ENCODE measurements at places on chromosomes 13 and 19.

DNA sequence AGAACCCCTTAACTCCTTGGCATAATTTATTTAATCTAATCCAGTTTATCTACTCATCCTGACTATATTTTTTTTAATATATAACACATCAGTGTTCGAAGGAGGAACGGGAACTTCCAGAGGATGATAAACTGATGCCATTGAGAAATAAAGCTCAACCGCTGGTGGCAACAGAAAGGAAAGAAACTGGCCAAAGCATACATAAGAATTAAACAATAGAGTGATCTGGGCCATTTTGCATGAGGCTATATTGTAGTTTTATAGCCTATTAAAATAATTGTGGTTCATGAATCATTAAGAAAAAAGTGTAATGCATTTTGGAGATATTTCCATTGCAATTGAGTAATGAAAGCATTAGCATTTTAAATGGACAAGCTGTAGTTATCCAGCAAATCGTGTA, 94.2 kb downstream of the FRY start:
- DNase-seq = no peak

DNA sequence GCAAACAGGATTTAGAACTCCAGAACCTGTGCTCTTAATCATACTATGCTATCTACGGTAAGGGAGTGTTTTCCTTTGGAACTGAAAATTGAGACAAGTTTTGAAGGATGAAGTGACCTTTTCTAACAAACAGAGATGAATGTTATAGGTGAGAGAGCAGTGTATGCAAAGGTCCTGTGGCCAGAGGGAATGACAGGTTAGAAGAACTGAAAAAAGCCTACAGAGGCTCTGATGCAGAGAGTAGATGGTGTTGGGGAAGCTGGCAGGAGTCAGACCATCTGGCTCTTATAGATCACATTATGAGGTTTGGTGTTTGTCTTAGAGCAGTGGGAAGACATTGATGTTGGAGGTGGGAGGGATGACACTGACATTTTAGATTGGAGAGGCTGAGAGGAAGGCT, 2.0 kb downstream of the PCCA start:
- no peak for DNase-seq

DNA sequence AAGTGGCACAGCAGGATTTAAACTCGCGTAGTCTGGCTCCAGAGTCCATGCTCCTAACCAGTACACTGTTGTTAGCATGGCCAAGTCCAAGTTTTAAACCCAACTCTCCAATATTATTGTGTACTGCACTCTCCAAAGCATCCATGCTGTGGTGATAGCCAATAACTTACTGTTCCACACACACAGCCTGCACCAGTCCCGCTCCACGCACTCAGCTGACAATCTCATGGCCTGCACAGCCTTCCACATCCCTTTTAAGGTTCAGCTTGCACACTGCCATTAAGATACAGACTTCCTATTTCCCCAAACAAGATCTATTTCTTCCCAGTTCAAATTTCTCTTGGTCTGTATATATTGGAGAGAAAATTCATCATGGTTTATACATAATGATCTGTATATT, 80.7 kb downstream of the LHFPL6 start:
- DNase-seq = no peak

GRCh38 chr13:31967155-31967554, 64.4 kb upstream of the FRY start:
- DNase-seq = no peak

- DNase-seq = no peak
Measured at GRCh38 chr13:47399599-47399998, 502.7 kb upstream of the HTR2A start.

DNA sequence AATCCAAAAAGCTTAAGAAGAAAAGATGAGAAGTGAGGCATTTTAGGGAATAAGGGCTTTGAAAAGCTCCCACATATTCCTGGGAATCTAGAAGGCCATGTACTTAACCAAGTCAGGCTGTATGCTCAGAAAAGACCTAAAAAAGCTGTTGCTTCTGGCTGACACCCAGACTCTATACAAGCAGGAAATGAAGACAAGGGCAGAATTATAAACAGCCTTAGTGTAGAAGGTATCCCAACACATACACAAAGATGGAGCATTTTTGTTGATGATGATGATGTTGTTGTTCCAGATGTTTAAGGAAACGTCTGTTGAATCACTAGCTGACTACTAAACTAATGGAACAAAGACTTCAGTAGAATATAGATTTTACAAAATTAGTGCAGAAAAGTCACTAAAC, 26.1 kb upstream of the N4BP2L1 start:
- no peak for DNase-seq
